BE2C (cell line): ENCODE measurements at places on chromosomes 16 and 17.

- no peak for DNase-seq
These were observed 6.1 kb downstream of the MT1H start for GRCh38 chr16:56675685-56676210.

DNA sequence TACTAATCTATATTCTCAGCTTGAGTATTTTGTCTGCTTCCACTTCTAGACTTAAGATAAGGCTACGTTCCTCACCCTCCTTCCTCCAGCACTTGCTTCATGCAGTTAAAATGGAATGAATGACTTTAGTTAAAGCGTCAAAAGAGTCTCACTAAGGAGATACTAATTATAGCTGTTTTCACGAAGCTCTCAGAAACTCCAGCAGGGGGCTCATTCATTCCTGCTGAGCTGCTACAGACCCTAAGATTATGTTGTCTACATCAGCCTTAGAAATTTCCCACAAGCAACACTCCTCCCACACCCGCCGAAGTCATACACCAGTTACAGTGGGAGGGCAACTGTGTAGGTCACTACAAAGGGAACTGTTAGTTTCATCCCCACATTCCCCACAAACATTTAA, 57.0 kb upstream of the KIFC3 start:
- peak; percentile 23 for DNase-seq

DNA sequence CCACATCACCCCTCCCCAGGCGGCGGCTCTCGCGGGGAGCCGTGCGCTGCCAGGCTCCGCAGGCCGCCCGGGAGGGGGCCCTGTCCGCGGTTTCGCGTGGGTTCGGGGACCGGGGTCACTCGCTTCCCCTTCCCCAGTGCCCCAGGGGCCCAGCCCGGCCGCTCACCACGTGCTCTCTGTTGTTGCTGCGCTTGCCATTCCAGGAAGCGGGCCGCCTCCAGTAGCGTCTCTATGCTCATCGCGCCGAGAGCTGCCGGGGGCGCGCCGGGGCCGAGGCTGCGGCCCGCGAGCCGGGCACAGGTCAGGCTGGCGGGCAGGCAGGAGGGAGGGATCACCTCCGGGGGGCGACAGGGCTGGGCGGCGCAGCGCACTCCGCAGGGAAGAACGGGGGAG, 390 bp downstream of the MNT start:
- DNase-seq: peak; percentile 44

- peak; percentile 36 for DNase-seq
These were observed 6.2 kb downstream of the DNAJC7 start for GRCh38 chr17:42010898-42011516.

DNA sequence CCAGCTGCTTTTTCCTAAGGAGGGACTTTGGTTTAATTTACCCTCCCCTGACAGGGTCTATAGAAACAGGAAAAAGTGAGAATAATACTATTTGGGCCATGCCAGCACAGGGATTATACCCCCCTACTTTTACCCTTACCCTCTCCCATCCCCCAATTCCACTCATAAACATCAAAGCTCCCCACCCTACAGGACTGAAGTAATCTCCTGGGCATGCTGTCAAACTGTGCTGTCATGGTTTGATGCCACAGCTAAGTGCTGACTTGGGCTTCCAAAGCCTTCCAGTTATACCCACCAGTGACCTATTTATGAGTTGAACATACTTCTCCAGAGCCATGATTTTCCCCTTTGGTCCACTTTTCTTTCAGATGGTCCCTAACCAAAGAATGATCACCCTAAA, 12.8 kb downstream of the PHF12 start:
- no peak for DNase-seq

DNA sequence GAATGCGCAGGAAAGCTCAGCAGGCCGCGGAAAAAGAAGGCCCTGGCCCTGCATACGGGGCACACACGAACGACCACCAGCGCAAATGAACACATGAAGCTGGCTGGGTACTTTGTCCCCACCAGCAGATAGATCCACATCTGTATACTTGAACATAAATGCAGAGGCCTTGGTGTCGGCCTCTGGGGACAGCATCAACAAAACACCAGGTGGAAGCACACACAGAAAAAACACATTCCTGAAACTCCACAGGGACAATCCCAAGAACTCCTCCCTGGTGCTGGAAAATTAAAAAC, 606 bp upstream of the ZBTB4 start:
- no peak for DNase-seq

- DNase-seq: peak; percentile 76
These were observed 1.8 kb downstream of the VASN start for GRCh38 chr16:4373356-4373908.

DNA sequence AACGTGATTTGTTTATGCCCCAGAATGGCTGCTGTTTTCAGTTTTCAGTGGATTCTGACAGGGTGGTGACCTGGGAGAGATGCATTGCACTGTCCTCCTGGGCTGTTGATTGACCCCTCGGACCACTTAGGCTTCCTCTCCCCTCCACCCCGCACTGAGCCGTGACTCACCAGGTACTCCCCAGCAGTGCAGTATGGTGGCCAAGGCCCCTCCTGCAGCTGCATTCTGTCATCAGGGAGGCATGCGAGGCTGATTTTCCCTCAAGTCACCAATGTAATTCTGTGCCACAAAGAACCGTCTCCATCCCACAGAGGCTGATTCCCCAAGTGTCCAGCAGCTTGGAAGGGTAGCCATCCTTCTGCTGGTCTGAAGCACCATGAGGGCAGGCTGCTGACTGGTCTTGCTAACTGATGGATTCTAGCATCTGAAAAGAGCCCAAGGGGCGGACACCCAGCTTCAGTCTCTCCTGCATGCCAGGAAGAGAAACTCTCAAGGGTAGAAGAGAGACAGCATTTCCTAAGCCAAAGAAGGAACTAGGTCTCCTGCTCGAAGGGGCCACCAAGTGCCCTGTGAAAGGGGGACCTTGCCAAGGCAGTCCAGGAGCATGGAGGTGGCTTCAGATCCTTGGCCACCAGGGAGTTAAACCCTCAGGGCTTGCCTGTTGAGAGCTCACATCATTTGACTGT, 148.1 kb downstream of the SOCS1 start:
- no peak for DNase-seq

DNA sequence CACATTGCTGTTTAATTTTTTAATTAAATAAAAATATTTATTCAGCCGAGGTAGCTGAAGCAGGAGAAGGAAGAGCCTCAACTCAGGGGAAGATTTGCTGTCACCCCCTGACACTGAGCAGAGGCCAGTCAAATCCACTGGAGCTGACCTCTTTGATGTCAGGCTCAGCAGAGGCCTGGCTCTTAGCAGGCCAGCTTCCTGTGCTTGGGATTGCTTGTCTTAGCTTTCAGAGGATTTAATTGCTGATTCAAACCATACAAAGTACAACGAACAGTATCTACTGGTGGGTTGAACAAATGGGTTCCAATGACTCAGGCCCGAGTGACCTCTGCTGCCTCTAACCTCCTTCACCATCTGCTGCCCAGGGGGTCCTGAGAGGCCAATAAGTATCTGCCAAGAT, 417.0 kb upstream of the HSBP1 start:
- DNase-seq: no peak

DNA sequence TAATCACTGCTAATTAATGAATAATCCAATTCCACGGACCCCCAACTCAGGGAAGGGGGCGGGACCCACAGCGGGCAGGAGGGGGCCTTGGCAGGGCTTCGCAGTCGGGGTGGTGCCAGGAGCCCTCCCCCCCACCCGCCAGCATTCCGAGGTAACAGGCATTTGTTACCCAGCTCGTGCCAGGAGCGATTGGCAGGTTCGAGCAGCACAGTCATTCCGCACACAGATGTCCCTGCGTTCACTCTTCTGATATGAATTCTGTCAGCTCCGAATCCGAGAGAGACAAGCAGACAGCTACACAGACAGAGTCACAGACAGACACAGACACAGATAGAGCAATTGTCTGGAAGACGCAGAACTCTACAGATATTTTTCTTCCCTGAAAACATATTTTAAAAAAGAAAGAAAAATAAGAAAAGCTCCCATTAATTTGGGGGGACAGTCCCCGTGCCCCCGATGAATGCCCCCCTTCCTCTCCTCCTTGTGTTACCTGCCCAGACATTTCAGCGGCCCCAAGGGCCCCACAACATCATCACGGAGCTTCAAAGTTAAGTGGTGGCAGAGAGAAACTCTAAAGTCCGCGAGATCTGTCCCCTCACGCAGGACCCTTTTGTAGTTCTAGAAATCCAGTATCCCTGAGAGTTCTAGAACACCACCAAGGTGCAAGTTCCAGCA, 10.2 kb downstream of the NEUROD2 start:
- no peak for DNase-seq

DNA sequence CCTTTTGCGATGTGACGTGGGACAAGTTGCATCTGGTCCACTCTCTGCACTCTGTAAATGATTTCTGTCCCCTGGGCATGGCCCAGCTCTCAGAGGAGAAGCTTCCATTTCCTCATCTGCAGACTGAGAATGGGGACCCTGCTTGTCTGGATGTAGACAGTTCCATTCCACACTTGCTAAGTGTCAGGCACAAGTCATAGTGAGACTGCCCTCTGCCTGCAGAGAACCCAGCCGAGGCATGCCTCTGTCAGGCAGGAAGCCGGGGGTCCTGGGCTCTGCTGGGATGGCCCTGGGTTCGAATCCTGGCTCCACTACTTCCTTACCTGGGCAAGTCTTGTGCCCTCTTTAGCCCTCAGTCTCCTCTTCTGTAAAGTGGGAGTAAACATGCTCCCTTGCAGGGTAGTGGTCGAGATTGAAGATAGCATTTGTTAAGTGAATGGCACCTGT, 4.1 kb downstream of the MAP2K3 start:
- no peak for DNase-seq

- no peak for DNase-seq
These were observed 13.0 kb downstream of the ARL4D start for GRCh38 chr17:43411749-43412148.

GRCh38 chr16:53043428-53043831, 9.3 kb downstream of the CHD9NB start:
- DNase-seq: no peak

DNA sequence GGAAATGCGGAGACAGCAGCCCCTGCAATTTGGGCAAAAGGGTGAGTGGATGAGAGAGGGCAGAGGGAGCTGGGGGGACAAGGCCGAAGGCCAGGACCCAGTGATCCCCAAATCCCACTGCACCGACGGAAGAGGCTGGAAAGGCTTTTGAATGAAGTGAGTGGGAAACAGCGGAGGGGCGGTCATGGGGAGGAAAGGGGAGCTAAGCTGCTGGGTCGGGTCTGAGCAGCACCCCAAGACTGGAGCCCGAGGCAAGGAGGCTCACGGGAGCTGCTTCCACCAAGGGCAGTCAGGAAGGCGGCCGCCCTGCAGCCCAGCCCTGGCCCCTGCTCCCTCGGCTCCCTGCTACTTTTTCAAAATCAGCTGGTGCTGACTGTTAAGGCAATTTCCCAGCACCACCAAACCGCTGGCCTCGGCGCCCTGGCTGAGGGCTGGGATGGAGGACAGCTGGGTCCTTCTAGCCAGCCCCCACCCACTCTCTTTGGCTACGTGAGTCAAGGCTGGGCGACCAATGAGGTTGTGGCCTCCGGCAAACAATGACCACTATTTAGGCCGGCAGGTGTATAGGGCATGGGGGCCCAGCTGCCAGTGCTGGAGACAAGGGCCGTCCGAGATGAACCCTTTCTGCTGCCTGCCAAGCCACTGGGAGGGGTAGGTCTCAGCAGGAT, 507 bp downstream of the SERPINF1 start:
- peak; percentile 38 for DNase-seq

DNA sequence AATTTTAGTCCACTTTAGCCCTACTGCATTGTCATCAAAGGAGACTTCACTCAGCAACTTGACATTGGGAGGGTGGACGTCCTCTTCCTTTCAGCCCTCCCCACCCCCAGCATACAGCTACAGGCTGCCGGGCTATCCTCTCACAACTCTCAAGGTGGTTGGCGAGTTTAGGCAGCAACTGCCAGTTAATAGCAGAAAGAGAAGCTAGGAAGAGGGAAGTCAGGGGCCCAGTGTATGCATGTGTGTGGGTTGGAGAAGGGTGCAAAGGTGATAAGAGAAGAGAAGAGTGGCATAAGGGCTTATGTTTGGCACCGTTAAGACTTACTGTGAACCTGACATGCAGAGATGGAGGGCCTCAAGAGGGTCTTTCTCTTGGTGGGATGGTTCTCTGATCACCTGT, 31.8 kb downstream of the CCL4 start:
- DNase-seq: no peak

DNA sequence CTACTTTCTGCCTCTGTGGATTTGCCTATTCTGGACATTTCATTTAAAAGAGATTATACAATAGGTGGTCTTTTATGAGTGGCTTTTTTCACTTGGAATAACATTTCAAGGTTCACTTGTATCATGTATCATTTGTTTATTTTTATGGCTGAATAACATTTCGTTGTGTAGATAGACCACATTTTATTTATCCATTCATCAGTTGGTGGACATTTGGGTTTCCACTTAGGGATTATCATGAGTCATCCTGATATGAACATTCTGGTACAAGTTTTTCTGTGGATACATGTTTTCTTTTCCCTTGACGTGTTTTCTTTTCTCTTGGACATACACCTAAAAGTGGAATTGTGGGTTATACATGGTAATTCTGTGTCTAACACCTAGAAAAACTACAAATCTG, 25.3 kb downstream of the PRSS54 start:
- no peak for DNase-seq

- DNase-seq: no peak
These were observed 5.2 kb downstream of the B9D1 start for GRCh38 chr17:19357351-19357750.

DNA sequence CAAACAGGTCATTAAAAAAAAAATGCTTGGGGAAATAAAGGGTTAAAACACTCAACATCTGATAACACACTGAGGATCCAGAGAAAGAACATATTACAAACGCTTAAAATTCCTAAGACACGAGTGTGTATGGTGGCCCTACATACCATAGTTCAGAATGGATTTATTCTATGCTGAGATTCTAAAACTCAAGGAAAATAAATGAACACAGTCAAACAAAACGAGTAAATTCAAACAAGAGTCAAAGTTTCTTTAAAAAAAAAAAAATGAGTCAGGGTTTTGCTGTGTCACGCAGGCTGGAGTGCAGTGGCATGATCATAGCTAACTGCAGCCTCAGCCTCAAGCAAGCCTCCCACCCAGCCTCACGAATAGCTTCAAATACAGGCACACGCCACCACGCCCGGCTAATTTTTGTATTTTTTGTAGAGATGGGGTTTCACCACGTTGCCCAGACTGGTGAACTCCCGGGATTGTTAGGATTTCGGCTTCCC, 17.4 kb downstream of the CRK start:
- no peak for DNase-seq

DNA sequence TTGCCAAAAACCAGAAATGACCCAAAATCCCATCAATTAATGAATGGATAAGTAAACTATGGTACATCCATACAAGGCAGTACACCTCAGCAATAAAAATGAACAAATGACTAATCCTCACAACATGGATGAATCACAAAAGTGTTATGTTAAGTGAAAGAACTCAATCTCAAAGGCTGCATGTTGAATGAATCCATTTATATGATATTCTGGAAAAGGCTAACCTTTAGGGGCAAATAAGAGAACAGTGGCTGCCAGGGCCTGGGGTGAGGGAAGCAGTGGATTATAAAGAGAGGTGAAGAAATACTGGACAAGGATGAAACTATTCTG, 46.1 kb upstream of the MSI2 start:
- DNase-seq: no peak

DNA sequence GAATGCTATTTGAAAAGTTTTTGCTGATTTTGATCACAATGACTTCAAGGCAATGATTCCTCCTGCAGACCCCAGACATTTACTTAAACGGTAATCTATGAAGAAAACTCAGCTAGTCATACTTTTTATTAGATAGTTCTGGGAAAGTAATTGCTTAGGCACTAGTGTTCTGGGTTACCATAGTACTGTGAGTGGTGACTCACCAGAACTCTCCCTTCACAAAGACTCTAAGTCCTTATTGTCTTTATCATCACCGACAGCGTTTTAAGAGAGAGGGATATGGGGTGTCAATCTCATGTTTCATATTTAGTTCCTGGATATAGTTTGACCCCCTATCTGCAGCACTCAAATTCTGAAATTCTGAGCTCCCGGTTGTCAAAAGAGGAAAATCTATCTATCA, 43.0 kb upstream of the CDH8 start:
- DNase-seq: no peak
